Stimulated activated CD4-positive, alpha-beta T cell treated with anti-CD3 and anti-CD28 coated beads, Interleukin-1b, Interleukin-23, amount 100 ng/mL, for 1 hour (primary cell): ENCODE measurements at places on chromosomes 11 and 22.

DNA sequence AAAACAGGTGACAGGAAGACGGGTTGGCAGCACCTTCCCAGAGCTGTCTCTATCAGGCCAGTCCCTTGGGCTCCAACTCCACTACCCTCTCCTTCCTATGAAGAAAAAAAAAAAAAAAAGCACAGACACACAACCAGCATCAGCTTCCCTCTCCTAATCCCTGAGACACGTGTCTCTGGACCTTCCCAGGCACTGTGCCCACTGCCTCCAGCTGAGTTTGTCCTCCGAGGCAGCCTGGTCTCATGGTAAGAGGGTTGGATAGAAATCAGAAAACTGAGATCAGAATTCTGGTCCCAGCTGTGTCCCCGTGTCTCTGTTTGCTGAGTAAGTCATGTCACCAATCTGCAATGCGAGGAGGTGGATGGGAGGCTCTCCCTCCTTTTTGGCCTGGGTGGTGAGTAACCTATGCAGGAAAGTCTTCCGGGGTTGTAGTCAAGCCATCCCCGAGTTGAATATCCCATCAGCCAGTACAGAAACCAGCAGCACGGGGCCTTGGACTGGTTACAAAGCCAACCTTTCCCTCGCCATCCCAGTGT, 193.7 kb upstream of the TBCEL start:
- DNase-seq, result no peak

DNA sequence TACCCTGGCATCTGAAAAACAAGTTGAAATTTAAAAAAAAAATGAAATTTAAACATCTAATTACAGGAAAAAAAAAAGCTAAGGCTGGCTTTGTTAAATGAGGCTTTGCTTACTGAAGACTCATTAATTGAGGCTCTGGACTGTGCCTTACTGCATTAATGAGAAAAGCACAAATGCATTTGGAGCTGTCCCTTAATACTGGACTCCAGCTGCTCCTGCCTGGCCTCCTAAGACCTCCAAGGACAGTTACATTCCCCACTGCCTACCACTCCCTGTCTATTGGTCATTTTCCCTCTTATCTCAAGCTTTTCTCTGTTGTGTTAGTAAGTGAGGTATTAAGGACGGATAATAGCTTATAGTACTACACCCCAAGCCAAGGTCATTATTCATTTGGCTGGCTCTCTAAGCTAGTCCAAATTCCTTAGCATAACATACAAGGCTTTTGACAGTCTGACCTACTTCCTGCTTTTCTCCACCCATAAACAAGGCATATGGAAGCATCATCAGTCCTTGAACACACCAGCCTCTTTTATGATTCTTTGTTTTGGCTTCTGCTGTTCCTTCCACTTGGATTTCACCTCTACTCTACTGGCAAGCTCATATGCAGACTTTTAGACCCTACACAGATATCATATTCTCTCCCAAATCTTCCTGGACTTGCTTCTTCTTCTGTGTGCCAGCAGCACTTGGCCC, 62.5 kb downstream of the USP35 start:
- no peak for DNase-seq

DNA sequence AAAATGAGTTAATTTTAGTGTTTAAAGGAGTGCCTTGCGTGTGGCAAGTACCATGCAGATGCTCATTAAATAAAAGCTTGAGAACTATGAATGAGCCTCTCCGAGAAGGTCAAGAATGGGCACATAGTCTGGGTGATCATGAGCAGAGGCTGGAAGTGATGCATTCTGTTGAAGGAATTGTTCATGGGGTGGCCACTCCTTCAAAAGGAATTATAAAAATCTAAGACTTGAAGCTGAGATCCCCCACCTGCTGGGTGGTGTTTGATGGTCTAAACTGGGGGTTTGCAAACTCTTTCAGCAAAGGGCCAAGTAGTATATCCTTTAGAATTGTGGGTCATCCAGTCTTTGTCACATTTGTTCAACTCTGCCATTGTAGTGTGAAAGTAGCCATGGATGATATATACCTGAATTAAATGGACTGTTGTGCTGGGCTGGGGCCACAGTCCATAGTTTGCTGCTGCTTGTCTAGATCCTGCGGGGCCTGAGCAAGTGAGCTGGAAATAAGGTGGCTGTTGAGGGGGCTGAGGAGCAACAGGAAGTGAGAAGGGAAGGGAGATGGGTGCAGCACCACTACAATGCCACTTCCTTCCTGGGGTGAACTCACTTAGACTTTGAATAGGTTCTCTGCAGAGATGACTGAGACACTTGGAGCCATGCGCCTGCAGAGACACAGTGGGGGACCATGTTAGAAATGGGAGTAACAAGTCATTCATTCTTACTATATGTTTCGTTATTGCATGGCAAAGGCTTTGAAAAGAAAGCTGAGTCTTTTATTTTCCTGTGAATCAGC, 179.0 kb downstream of the SNX19 start:
- no peak for DNase-seq

DNA sequence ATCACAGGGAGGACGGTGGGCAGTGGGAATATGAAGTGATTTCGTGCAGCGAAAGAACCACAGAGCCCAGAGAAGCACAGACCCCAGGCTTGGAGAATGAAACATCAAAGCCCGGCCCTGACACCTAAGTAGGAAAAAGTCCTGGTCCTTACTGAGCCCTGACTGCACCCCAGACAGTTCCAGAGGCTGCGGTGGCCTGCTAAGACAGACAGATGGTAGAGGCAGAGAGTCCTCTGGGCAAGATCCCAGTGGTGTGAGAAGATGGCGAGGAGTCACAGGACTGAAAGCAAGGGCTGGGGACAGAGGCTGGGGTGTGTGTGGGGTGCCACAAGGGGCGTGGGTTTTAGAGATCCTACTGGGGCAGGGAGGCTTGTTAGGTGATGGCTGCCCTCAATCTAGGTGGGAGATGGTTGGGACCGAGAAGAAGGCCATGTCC, 3.7 kb downstream of the CBX6 start:
- DNase-seq, result no peak

GRCh38 chr11:32188785-32189184, 97.9 kb downstream of the RCN1 start:
- no peak for DNase-seq

DNA sequence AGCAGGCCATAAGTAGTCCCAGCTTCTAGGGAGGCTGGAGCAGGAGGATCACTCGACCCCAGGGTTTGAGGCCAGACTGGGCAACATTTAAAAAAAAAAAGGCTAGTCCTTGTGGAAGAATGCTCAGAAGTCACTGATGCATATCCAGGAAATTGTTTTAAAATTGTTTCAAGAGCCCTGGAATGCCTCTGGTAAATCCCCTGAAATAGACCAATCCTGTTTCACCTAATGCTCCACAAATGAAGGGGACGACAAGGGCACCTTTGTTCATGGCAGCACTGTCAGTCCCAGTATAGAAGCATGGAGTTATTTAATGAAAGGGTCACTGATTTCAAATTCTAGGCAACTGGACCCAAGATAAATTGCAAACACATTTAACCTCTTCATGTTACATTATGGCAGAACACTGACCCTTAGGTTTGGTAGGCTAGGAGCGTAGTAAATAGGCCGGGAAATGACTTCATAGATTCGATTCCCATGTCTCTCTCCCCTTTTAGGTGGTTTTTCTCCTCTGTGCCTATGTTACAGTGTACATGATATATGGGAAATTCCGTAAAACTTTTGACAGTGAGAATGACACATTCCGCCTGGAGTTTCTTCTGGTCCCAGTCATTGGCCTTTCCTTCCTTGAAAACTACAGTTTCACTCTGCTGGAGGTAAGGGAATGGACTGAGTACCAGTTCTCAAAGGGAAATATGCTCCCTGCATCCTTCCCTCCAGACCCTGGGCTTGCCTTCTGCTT, 11.4 kb downstream of the KDELR3 start:
- DNase-seq, result no peak

GRCh38 chr22:37160027-37160426, 10.3 kb upstream of the IL2RB start:
- no peak for DNase-seq

DNA sequence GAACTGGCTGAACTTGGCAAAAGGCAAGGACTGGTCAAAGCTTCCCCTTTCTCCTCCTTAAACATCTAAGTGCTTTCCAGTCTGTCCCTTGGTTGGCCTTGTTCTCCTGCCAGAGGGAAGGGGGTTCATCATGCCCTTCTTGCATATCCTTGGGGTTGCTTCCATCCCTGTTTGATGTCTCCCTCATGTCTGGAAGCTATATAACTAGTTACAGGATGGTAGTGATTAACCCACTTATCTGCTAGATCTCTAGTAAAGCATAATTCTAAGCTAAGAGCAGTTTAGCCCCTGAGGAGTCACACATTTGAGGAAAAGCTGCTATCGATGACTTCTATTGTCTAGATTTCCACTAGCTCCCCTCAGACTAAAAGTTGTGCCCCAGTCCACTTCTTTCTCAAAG, 22.9 kb downstream of the APOL5 start:
- no peak for DNase-seq

- DNase-seq, result no peak
These were observed 14.3 kb downstream of the CD44 start for GRCh38 chr11:35153280-35153679.

- no peak for DNase-seq
These were observed 9.4 kb upstream of the NAP1L4 start for GRCh38 chr11:3001496-3001895.

DNA sequence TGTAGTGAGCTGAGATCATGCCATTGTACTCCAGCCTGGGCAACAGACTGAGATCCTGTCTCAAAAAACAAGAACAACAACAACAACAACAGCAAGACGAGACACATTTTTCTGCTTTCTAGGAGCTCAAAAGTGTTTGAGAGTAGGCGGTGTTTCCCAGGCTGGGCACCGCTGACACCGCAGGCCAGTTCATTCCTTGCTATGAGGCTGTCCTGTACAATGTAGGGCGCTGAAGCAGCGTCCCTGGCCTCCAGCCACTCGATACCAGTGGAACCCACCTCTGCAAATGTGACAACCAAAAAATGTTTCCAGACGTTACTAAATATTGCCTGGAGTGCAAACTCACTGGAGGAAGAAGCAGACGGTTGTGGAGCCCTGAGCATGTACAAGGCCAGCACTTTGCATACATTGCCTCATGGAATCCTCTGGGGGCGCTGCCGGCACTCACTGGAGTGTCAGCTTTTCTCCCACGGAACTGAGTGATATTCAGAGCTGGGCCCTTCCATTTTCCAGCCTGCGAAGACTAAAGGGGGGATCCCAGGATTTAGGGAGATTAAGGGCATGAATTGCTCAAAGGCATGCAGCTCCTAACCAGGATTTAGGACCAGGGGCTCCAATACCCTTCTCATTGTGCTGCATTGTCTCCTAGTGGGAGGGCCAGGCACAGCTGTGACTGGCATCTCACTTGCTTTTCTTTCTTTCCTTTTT, 5.8 kb upstream of the MIEF1 start:
- DNase-seq, result peak; percentile 29

DNA sequence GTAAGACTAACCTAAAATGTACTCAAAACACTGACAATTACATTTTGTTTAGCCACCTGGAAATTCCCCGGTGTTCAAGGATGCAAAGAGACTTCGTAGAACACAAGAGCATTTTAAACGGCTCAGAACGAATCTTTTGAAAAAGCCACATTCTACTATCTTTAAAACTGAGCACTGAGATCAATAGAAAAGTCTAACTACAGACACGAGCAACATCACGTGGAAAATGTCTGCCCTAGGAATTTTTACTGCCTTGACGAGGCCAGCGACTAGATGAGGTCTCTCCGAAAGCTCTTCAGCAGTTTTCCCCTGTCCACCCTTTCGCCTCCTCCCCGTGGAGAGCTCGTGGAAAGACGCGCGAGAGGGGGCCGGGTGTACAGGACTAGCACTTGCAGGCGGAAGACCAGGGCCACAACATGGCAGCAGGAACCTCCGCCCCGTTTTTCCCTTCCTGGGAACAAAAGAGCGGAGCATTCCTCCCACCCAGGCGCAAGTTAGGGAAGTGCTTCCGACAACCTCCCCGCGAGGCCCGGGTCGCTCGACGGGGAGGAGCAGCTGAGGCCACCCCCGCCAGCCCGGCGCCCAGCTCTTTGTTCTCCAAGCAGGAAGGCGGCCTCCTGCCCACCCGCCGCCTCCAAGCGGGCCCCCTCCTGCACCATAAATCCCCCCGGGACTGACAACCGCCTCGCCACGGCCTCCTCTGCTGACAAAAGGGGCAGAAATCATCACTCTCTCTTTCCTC, 1.1 kb downstream of the EIF4G2 start:
- peak; percentile 14 for DNase-seq

DNA sequence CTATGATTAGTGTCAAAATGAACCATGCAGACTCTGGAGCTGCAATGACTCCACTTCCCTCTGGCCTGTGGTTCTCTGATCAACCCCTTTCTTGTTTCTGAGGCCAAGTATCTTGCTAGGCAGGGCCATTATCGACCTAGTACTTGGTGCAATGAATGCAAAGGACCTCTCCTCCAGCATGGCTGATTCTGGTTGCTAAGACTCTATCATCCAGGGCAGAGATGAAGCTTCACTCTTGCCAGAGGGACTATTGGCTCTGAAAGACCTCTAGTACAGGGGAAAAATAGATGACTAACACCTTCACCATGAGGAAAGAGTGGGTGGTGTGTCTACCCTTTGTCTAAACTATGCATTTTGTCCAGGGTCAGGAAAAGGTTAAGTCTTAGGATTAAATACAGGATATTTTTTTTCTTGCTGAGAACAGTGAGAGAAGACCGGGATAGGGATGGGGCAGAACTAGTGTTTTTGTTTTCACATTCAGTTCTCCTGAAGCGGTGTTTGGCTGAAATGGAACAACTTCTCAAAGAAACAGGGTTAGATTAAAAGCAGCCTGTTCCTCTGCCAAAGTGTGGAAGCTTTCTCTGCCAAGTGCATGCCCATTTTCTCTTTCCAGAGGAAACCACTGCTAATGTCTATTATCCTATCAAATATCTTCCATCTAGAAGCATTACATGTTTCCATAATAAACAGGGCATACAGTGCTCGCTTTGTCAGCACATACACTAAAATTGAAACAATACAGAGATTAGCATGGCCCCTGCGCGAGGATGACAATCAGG, 5.0 kb upstream of the MTFP1 start:
- no peak for DNase-seq

DNA sequence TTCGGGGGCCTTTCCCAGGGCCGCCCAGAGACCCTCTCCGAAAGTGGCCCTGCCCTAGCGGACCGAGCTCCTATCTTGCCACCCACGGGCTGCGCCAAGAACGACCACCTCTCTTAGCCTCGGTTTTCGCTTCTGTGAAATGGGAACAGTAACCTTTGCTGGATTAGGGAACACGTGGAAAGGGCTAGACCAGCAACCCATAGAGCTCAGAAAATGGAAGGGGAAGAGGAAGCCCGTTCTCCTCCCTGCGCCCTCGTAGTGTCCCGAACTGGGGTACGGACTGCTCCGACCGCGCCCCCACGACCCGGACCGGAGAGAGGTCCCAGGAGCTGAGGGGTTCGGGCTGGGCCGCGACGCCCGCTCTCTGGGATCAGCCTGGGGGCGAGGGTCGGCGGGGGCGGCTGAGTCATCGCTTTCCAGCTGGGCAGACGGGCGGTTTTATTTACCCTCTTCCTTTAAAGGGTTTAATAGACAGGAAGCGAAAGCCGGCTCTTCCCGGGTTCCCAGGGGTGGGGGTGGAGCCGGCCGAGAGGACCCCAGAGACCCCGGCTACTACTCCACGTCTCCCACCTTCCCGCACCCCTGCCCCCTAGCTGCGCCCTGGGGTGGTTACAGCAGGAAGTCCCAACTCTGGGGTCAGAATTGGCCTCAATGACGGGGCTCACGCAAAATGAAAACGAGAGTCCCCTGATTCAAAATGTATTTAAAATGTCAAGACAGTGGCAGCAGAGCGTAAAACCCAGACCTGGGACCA, 907 bp upstream of the PHLDA2 start:
- DNase-seq, result no peak
